Stimulated activated CD8-positive, alpha-beta memory T cell treated with anti-CD3 and anti-CD28 coated beads, Interleukin-15, amount 100 ng/mL, for 4 hours (primary cell): ENCODE measurements at places on chromosomes 1 and 21.

- DNase-seq: no peak
These were observed 2.0 kb downstream of the SV2A start for GRCh38 chr1:149915429-149916192.

GRCh38 chr21:36909901-36910561 lies 56.4 kb downstream of the HLCS start:
- DNase-seq: no peak

GRCh38 chr1:230696722-230697437 lies 17.0 kb downstream of the AGT start:
- DNase-seq: no peak

DNA sequence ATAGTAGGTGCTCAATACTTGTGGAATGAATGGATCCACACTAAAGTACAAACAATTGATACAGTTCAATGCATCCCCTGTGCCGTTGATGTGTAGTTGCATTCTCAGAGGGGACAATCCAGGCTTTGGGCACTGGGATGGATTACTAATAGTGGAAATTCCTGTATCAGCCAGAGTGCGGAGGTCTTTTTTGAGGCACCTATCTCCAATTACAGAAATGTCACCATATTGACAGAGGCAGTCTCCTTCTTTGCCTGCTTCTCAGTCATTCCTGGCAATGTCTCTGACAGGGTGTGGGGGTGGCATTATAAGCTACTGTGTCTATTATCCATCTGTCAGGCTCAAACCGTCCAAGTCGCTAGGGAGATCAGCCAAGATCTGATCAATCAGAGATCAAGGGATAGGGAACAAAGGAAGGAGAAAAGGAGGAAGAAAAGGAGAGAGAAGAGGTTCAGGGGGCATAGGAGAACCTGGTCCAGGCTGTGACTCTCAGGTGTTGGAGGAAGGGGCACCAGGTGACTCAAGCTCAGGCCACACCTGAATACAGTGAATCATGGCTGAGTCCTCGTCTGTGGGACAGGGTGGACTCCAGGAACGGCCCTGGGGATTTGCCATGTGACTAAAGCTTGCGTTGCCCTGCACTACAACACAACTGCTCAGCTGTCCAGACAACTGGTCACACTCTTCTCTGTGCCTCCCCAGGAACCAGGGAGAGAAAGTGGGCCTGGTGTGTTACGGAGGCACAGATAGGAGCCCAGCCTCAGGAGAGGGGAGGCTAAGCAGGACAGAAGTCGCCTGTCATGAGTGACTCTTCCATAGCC lies 3.4 kb upstream of the LAMB3 start:
- no peak for DNase-seq

GRCh38 chr1:79422726-79423125 lies 416.2 kb upstream of the ADGRL4 start:
- no peak for DNase-seq

DNA sequence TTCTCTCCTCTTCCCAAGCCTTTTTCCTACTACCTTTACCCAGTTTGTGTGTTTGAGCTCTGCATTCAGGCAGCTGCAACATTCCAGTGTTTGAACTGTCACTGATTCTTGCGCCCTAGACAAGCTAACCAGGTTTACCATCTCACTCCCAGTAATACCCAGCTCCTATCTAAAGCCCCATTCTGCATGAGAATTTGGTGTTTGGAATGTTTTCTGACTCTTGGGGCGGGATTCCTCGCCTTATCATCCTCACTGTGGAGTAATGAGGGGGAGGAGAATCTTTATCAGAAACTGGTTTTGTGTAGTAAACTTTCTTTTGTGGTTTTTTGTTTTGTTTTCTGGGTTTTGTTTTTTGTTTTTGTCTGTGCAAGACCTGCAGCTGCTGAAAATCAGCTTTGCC lies 36.5 kb downstream of the NCF2 start:
- no peak for DNase-seq

GRCh38 chr1:109617291-109617801 lies 2.1 kb downstream of the GNAT2 start:
- no peak for DNase-seq

DNA sequence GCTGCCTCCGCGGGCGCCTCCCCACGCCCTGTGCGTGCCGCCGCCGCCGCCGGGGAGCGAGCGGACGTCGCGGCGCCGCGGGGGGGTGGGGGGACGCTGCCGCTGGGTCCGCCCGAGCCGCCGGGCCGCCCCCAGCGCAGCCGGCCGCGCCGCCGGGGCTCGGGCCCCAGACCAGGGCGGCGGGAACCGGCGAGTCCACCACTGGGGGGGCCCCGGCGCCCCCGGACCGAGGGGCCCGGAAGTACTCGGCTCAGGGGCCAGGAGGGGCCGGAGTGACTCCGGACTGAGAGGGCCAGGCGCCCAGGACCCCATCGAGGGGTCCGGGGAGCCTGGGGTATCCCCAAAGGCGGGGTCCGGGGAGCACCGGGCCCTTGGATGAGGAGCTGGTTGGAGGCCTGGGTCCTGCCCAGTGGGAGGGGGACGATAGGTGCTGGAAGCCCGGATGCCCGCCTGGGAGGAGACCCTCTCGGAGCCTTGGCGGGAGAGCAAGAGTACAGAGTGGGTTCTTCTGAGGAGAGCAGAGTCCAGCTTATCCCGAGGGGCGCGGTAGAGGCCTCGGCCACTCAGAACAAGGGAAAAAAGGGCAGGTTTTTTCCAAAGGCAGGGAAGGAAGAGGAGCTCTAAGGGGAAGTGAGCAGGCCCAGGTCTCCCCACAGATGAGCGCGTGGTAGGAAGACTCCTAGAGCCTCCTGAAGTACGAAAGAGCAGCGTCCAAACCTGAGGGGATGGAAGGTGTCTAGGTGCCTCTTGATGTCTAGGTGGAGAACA lies 556 bp downstream of the GMEB1 start:
- peak; percentile 6 for DNase-seq

DNA sequence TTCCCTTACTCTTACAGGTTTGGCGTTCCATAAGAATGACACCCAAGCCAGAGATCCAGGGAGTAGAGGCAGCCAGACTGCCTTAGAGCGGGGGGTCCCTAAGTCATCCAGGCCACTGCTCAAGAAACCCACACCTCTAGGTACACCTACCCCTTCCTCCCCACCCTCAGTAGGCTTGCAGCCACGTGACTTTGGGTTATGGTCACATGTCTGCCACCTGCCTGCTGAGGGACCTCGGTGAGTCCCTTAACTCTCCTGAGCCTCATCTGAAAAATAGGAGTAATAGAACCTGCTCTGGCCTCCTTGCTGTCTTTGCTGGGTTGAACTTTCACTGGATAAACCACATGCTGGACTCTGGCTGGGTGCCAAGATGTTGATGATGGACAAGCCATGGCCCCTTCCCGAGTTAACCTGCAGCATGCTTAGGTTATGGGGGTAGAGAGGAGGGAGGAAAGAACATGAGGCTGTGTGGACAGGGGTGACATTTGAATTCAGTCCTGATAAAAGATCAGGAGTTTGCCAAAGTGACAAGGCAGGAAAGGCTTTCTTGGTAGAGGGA lies 4.5 kb downstream of the RPS6KA1 start:
- no peak for DNase-seq

- no peak for DNase-seq
These were observed 49.7 kb downstream of the MYSM1 start for GRCh38 chr1:58650141-58650540.

DNA sequence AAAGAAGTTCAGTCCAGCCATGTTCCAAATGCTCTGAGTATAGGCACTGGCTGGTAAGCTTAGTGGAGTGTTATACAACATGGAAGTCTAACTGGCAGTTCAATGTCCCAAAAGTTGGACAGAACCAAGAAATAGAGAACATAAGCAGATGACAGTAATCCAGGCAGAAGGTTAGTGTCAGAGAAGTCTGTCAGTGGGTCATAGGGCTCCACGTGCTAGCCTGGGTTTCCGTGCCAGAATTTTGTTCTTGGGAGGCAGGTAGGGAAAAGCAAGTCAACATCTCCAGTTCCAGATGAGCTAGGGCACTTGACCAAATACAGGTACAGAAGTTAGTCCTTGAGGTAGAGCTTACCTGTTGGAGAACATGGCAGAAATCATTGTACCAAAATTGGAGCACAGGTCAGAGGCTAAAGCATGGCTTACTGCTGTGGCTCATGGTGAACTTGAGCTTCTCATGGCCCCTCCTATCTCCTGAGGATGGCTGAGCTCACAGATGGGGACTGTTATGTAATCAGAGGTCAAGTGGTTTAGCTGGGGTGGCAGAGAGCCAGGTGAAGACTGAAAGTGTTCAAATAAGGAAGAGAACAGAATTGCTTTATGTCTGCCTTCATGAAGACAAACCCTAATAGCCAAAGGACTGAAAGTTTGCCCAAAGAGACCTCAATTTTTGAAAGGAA lies 170.8 kb downstream of the NFIA start:
- DNase-seq: no peak

DNA sequence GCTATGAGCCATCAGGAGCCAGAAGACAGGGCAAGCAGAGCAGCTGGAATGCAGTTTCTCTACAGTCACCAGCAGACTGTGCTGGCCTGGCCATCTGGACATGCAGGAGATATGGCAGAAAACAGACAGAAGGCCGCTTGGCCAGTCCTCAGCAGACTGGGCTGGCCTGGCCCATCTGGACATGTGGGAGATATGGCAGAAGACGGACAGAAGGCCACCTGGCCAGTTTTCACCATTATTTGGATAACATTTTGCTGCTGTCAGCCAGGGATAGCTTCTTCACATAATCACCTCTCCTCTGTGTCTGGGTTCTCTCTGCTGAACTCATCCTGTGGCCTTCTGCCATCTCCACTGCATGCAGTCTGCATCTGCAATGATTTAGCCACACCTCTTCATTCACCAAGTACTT lies 25.0 kb upstream of the CACYBP start:
- DNase-seq: no peak

- no peak for DNase-seq
These were observed 149.6 kb downstream of the RHOU start for GRCh38 chr1:228884615-228885566.

DNA sequence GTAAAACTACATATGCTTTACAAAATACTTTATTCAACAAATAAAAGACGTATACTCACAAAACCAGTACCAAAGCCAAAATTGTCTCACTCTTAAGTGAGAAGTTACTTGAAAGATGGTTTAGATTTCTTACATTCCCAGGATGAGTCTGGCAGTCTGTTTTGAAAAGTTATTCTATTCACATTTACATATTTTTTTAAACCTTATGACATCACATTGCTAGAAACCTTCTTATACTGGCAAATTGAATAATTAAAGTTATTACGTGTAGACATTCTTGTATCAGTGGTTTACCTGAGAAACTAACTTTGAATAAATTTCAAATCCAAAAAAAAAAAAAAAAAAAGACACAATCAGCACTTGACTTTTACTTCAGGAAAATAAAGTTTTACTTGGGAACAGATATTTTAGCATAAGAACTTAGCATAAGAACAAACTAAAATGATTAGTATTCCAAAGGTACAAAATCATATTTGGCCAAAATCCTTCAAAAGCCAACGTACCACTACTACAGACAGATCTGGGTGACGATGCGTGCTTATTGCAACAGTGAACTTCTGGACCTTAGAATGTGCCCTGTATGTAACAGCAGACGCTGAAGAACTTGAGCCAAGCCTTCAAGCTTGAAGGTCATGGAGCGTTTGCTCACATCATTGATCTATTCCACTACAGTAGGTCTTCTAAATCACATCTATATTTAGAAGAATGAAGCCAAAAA lies 2.5 kb downstream of the CDC42BPA start:
- no peak for DNase-seq

- DNase-seq: no peak
These were observed 42.3 kb downstream of the UBE4B start for GRCh38 chr1:10074852-10075730.
